NCI-H748 treated with DMSO at 0.1 percent for 48 hours (cell line): ENCODE measurements at places on chromosomes 5 and 9.

- DNase-seq: no peak
Observed at GRCh38 chr5:109844695-109845094, 155.0 kb downstream of the MAN2A1 start.

DNA sequence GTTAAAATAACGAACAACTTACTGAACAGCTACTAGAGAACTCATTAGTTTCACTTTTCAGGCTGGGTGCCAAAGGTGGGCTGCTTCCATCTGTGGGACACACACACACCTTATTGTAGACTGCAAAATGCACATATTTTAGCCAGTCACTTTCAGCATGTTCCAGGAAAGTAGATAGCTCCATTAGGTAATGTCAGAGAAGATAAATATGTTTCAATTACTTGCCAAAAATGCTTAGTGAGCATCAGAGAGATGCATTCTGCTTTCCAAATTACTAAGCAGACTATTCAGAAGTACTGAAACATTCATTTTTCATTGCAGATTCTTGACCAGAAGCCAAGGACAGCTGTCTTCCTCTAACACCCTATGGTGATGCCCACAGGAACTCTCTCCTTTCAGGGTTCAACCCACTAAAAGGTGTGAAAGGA is 56.2 kb upstream of the APC start:
- no peak for DNase-seq

GRCh38 chr5:80712919-80713318 is 58.1 kb upstream of the DHFR start:
- DNase-seq: no peak

DNA sequence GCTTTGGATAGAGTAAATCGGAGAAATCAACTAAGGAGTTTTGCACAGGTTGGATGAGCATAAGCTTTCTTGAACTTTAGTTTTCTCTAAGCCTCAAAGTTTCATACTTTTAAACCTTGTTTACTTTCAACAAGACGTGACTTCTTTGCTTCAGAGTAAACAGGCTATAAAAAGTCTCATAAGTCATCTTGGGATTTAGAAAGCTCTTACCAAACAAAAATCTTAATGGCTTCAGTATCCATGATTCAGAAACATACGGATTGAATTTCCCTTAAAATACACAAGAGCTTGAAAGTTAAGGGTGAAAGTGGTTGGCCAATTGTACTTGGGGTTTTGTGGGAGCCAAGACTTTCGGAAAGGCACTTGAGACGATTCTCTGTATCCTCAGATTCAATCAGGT is 270.9 kb upstream of the ANKH start:
- no peak for DNase-seq

DNA sequence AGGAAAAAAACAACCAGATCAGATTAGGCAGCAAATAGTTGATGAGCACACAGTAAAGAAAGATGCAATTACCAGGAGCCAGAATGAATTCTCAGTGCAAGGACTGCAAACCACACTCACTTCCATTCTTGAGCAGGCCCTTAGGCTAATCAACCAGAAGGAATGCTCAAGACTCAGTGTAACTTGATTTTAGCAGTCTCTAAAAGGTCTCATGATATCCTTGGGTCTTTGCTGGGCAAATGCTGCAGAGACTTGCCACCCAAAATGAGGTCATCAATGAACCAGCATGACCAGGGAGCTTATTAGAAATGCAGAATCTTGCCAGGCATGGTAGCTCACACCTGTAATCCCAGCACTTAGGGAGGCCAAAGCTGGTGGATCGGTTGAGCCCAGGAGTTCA is 20.1 kb upstream of the TMEM245 start:
- DNase-seq: no peak

- DNase-seq: no peak
Observed at GRCh38 chr5:38079620-38080402, 178.5 kb upstream of the EGFLAM start.

- no peak for DNase-seq
Observed at GRCh38 chr5:79873187-79873586, 117.9 kb downstream of the MTX3 start.

- no peak for DNase-seq
Observed at GRCh38 chr9:94912700-94913249, 186.3 kb downstream of the AOPEP start.

- no peak for DNase-seq
Observed at GRCh38 chr5:133203317-133204305, 151.8 kb downstream of the HSPA4 start.

- no peak for DNase-seq
Observed at GRCh38 chr5:179251276-179251969, 93.8 kb downstream of the ADAMTS2 start.

DNA sequence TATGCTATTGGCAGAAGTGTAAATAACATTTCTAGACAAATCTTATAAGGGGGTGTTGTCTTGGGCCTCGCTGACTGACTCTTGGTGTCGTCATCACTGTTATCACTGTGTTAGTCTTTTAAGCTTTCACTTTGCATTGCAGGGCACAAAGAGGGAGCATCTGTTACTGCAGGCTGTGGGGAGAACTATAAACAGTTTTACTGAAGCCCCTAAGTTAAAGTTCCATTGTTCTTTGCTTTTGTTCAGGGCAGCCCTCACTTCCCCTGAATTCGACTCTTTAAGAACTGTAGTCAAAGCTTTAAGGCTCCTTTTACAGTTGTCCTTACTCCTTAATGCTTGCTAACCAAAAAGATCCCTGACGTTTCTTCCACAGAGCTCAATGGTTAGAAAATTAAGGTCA is 605.0 kb downstream of the RAB3C start:
- no peak for DNase-seq

- DNase-seq: no peak
Observed at GRCh38 chr5:124195411-124195810, 551.0 kb downstream of the ZNF608 start.

DNA sequence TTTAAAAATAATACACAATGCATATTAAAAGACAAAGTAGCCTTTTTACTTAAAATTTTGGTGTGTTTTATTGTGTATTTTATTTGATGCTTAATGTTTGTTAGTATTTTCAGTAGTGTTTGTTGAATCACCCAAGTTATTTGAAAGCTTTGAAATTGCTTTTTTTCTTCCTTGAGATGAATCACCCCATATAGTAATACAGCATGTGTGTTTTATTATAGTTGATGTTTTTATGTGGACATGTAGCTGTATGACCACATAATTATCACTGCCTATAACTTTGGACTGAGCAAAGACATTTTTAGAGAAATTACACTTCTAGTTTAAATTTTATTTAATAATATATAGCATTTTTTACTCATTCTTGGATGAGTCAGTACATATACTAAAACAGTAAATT is 18.0 kb downstream of the FAM174A start:
- no peak for DNase-seq

- DNase-seq: no peak
Observed at GRCh38 chr9:33651125-33651524, 127.1 kb downstream of the ANKRD18B start.

DNA sequence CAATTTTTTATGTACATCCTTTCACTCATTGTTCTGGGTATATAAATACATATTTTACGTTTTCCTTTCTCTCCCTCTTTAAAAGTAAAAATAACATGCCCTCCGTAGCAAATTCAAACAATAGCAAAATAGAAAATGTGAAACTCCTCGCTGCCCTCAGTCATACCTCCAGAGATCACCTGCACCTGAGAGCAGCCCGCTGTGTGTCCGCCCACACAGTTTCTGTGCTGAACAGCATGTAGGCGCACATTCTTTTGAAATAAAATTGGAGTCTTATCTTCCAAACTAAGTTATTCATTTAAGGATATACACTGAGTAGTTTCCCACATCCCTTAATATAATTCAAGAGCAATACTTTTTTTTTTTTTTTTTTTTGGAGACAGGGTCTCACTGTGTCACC is 255.7 kb downstream of the AOPEP start:
- DNase-seq: no peak

DNA sequence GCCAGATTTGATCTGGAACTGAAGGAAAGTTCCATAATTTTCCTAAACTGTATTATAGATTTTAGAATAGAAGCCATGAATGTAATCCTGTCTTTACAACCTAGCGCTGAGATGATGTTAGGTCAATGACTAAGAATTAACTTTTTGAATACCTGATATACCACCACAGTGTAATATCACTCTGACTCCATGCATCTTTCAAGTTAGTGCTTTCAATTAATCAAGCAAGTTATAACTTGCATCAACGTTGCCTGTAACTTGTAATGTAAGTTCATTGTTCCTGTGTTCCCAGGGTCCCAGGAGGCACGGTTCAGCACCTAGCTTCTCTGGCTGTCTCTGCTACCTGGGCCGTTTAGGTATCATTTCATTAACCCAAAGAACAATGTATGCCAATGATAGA is 139.3 kb downstream of the CSNK1G3 start:
- DNase-seq: no peak

DNA sequence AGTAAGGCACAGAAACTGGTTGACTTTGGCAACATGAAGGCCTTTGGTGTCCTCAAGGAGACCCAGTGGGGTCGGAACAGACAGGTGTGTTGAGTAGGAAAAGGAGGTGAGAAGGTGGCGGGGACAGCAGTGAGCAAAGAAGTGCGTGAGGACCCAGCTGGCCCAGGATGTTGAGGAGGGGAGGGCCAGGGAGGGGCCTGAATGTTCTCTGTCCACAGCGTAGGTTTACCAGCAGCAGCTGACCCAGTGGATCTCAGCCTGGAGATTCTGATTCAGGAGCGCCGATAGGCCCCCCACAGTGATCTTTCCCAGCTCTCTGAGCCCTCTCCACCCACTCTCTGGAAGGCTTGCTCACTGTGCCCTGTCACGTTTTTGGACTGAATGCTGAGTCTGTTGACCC is 88.5 kb downstream of the DAB2IP start:
- DNase-seq: no peak

DNA sequence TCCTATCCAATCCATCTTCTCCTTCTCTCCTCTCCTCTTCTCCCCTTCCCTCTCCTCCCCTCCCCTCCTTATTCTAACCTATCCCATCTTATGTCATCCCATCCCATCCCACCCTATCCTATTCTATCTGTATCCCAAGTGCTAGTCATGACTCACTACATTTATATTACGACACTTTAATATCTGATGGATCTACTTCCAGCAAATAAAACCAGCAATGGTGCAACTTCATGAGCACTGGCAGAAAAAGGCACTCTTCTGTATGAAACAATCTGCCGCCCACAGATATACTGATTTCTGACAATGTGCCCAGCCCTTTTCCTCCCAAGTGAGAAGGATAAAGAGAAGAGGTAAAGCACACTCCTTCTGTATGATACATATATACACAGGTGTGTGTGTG is 86.6 kb upstream of the ANKH start:
- no peak for DNase-seq

- DNase-seq: no peak
Observed at GRCh38 chr5:168710706-168711105, 131.5 kb upstream of the PANK3 start.

GRCh38 chr5:116315531-116315930 is 230.7 kb downstream of the COMMD10 start:
- no peak for DNase-seq

- no peak for DNase-seq
Observed at GRCh38 chr5:179769271-179769670, 24.5 kb upstream of the LTC4S start.

GRCh38 chr5:77076961-77077828 is 9.9 kb downstream of the ZBED3 start:
- DNase-seq: peak; percentile 42

GRCh38 chr5:9118852-9119251 is 427.0 kb downstream of the SEMA5A start:
- no peak for DNase-seq

DNA sequence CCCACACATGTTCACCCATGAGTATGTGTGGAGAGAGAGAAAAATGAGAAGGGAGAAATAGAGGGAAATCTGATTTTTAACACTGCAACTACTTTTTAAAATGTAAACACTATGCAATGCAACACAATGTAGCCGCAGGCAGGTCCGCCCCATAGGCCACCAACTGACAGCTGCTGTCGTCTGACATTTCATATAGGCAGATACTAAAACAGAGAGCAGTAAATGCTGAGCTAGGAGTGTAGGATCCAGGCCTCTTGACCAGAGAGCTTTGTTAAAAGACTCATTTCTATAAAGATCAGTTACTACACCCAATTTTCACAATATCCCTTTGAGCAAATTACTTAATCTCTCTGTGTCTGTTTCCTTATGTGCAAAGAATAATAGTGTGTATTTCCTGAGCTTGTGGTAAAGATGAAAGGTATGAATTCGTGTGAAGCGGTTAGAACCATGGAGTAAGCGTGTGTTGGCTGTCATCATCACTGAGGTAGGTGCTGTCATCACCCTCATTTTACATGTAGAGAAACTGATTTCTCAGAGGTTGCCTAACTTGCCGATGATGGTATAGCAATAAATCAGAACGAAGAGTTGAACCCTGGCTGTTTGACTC is 55.2 kb upstream of the PDE8B start:
- DNase-seq: no peak

- no peak for DNase-seq
Observed at GRCh38 chr5:107199756-107200155, 471.0 kb downstream of the EFNA5 start.

DNA sequence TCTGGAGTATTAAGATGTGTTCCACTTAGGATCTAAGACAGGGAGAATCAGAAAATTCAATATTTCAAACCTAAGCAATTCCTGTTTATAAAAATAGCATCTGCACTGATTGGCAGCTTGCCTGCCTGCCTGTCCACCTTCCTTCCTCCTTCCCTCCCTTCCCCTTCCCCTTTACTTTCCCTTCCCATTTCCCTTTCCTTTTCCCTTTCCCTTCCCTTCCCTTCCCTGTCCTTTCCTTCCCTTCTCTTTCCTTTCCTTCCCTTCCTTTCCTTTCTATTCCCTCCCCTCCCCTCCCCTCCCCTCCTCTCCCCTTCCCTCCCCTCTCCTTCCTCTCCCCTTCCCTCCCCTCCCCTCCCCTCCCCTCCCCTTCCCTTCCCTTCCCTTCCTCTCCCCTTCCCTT is 40.8 kb downstream of the PRDM6 start:
- DNase-seq: no peak

- peak; percentile 8 for DNase-seq
Observed at GRCh38 chr5:122494109-122494508, 182.1 kb downstream of the SNCAIP start.

DNA sequence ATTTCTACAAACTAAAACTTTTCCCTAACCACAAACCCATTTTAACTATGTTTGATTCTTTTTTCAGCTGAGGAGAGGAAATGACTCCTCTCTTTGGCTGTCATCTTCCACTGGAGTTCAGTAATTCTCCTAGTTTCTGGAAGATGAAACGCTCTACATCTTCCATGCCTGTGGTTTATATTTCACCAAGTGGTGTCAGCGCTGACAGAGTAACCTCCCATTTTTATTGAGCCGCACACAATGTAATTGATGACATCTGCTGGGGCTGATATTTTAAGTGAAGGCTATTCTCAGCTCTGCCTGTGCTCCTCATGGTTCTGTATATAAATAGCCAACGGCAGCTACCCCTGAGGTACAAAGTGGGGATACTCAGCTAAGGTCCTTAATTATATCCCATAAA is 234.6 kb downstream of the SPOCK1 start:
- DNase-seq: no peak

GRCh38 chr5:142009886-142010285 is 2.9 kb downstream of the GNPDA1 start:
- DNase-seq: no peak

GRCh38 chr9:90189306-90189705 is 453.3 kb downstream of the DIRAS2 start:
- DNase-seq: no peak
